Right ventricle myocardium inferior (tissue), 1 donor: ENCODE measurements at places on chromosomes 11 and 22. TPM values are rescaled to one million over a fixed set of nuclear protein-coding genes. Genes with fewer than 3 reads are reported as not detected.
A peak's percentile ranks its signal among the peaks of the same experiment; 100 is the strongest.

DNA sequence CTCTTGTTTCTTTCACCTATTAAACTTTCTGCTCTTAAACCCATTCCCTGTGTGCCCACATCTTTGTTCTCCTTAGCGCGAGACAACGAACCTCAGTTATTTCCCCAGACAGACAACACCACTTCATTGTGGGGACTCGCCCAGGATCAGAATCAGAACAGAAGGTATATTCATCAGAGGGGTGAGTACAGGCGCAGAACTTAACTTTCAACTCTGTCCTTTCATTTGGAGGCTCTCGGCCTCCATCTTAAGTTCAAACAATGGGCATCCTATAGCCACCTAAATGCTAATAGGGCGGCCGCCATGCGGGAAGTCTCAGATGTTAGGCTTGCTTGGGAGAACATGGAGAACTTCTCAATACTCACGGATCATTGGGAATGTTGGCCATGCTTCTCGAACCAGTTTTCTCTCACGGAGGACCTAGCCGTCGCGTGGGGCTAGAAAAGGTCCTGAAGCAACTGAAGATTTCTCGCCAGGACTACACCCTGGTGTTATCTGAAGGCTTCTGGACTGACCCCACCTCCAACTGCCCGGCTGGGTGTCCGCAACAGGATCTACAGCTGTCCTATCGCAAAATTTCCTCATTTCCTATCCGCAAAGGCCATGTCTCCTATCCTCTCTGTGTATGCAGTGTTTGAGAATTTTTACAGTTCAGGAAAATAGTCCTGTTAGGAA, 13.4 kb upstream of the HYLS1 start:
- DNase-seq = no peak

- DNase-seq = peak; percentile 80
Measured at GRCh38 chr22:29344137-29344536, 28.6 kb upstream of the RASL10A start.

- no peak for DNase-seq
Measured at GRCh38 chr11:73262851-73263495, 9.2 kb upstream of the P2RY6 start.

- no peak for DNase-seq
Measured at GRCh38 chr11:62555464-62556107, 9.0 kb upstream of the AHNAK start.

DNA sequence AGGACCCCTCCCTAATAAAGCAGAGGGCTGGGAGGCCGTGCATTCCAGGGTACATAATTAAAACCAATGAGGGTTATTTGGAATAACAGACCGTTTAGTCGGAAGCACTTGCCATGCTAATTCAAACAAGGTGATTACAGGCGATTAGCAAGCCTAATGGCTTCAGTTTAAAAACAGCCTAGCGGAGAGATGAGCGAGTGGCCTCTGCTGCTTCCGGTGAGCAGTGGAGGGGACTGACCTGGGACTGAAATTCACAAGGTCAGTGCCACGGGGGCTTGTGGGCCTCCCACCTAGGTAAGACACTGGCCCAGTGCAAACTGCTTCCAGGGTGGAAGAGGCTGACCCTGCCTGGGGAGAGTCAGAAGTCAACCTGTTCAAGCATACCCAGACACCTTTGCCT, 56.8 kb upstream of the ALX4 start:
- no peak for DNase-seq

- no peak for DNase-seq
Measured at GRCh38 chr11:37968148-37968547, 1370.1 kb upstream of the RAG2 start.

DNA sequence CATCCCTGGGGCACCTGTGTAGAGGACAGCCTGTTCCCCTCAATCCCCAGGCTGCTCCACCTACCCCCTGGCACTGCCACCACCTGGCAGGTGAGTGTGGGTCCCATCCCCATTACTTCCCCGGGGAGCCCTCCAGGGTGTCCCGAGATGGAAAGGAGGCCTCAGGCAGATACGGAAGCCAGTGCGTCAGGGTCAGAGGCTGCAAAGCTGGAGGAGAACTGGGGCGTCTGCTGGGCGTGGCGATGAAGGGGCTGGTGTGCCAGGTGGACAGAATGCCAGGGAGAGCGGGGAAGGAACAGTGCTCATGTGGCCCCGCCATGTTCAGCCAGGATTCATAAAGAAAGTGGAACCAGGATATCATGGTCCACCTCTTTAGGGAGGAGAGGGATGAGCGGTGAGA, 7.8 kb downstream of the YPEL1 start:
- peak; percentile 43 for DNase-seq

GRCh38 chr11:106724293-106724892, 293.9 kb downstream of the GUCY1A2 start:
- no peak for DNase-seq

- DNase-seq = no peak
Measured at GRCh38 chr22:25448435-25449051, 115.9 kb upstream of the GRK3 start.

GRCh38 chr22:47201996-47202818, 439.8 kb downstream of the TBC1D22A start:
- no peak for DNase-seq

DNA sequence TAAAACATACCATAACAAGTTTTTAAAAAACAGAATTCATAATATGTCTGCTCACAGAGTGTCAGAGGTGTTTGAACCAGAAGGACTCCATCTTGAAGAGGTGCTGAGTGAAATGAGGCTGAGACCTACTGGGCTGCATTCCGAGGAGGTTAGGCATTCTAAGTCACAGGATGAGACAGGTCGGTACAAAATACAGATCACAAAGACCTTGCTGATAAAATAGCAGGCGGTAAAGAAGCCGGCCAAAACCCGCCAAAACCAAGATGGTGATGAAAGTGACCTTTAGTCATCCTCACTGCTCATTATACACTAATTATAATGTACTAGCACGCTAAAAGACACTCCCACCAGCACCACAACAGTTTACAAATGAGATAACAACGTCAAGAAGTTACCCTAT, 116.4 kb downstream of the ARHGAP32 start:
- no peak for DNase-seq

DNA sequence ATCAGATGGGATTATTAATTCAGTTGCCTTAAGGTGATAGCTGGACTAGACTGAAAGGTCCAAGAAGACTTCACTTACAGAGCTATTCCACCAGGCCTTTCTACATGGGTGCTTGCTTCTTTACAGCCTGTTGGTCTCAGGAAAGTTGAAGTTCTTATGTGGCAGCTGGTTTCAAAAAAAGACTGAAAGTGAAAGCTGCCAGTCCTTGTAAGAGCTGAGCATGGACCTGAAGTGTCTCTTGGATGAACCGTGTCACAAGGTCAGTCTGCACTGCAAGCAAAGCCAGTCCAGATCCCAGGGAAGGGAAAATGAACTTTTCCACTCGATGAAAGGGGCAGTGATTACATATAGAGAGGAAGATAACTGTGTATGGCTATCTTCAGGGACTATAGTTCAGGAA, 201.5 kb upstream of the LUZP2 start:
- DNase-seq = no peak

GRCh38 chr11:30046578-30046945, 29.7 kb upstream of the KCNA4 start:
- DNase-seq = peak; percentile 44

DNA sequence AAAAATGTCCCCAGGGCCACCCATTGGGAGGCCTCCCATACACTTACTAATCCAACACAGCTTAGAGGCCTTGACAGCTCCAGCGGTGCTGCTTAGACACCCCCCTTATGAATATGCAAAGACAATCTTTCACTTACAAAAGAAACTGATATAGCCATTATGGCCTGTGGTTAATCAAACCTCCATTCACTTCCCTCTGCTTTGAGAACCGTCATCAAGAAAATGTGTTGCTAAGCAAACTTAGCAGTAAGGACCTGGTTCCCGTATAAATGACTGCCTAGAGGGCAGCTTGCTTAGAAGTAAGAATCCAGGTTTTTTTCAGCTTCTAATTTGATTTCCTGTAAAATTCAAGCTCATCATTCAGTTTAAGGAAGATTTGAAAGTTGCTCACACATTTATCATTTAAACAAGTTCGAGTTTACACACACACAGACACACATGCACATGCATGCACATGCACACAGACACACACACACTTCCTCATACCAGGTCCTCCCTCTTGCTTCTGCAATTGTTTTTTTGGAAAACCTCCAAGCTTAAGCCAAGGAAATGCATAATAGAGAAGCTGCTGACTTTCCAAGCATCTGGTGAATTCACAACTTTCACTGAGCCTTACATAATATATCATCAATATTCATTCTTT, 137.7 kb upstream of the BLID start:
- DNase-seq = no peak

- no peak for DNase-seq
Measured at GRCh38 chr22:33591946-33592345, 328.3 kb downstream of the LARGE1 start.

DNA sequence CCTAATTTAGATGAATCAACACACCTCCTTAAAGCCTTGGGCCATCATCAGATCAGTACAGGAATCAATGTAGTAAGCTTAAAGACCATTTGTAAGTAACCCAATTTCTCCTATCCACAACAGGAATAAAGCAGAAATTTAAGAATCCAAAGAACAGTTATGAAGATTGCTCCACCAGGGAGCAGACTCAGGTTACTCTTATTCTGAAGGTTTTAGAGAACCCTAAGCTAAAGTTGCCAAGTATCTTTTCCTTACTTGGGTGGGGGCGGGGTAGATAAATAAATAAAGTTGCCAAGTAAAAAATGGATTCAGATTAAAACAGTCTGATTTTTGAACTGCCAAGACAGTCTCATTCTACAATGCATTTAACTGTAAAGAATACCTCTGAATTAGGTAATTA, 18.1 kb downstream of the CKAP5 start:
- no peak for DNase-seq

DNA sequence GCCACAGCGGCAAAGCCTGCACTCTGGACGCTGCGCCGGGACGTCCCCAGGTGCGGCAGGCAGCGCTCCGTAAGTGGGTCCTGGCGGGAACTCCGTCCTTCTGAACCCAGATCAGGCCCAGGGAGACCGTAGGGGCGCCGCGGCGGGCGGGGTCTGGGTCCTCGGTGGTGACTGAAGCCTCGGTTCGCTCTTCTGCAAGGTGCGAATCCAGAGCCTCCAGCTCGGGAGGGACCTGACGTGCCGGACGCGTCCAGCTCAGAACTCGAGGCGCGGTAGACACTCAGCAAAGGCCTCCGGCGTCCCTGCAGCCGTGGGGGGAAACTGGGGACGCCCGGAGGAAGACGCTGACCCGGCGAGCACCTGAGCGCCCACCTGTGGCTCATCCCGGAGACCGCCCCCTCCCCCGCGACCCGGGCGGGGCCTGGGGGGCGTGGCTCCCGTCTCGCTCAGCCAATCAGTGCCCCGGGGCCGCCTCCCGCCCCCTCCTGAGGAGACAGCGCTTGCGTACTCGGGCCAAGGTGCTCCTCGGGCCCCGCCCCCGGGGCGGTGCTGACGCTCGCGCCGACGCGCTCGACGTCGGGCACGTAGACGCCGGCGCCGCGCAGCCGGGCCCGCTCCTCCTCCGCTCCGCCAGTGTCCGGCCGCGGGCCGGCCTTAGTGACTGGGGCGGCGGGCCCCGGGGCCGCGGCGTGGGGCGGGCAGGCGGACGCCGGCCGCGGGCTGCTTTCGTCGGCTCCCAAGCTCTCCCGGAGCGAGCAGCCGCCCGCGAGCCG, at the start of gene PPFIA1:
PPFIA1 (plus strand) TSS at position 587 of the 773 bp plus-strand sequence. CDS start 1,483 bp downstream, outside the sequence.
- DNase-seq = peak; percentile 98

- DNase-seq = no peak
Measured at GRCh38 chr11:83127310-83127637, 29.7 kb upstream of the PCF11 start.

GRCh38 chr11:121665206-121665838, 212.6 kb upstream of the SORL1-AS1 start:
- DNase-seq = no peak

DNA sequence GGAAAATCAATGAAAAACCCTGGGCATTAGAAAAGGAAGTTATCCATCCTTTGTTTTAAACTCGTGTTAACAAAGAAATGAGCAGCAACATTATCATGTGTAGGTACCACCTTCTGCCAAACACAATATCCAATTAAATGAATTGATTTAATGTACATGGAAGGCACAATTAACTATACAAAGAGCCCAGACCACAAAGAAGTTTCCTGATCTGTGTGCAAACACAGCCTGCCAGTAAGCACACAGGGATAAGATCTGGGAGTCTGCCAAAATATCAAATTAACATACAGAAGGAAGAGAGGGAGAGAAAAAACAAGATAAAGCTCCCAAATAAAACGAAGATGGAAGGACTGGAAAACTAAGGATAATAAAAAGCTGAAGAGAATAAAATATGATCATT, 54.1 kb upstream of the SLC25A1 start:
- no peak for DNase-seq

- DNase-seq = no peak
Measured at GRCh38 chr22:44449061-44449682, 48.9 kb downstream of the RTL6 start.

- DNase-seq = peak; percentile 71
Measured at GRCh38 chr22:33832558-33833151, 87.6 kb downstream of the LARGE1 start.

GRCh38 chr11:20363500-20364340, at the start of gene HTATIP2:
TSS of gene HTATIP2 (plus strand) at chr11:20363714. CDS start at chr11:20364238, 524 bp downstream.
- peak; percentile 88 for DNase-seq

DNA sequence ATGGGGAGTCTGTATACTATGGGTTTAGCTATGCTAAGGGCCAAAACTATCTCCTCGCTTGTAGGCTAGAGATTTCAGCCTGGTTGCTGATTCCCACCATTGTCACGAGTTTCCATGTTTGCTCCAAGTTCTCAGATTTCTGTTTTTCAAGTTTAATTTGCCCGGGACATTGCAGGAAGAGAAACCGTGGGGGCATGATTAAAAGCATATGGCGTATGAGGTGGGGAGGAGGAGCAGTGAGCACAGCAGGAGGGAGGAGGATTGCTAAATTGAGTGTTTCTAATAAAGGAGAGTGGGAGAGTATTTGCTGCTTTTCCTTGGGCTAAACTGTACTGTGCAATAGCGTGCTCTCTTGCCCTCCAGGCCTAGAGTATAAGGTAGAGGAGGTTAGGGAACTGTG, 558.4 kb downstream of the METTL15 start:
- DNase-seq = no peak

The OR8A1 gene
- total RNA-seq = not detected

The RIMBP3C gene
- not detected for total RNA-seq

The CRYBB3 gene
- total RNA-seq = not detected

The TEX12 gene
- 0.54 TPM for total RNA-seq

The NLRP10 gene
- total RNA-seq = not detected

The SYT7 gene
- total RNA-seq = 28.2 TPM

The HPX gene
- total RNA-seq = not detected

The TAF6L gene
- total RNA-seq = 8.2 TPM

The CRYBA4 gene
- not detected for total RNA-seq
